ENCODE measurements at places on chromosomes 3 and 15.

GRCh38 chr3:127107491-127108375 lies 85.2 kb upstream of the PRR23E start:
- DNase-seq = no peak

GRCh38 chr15:32685576-32685975 lies 32.2 kb upstream of the GREM1 start:
- peak; percentile 57 for DNase-seq

DNA sequence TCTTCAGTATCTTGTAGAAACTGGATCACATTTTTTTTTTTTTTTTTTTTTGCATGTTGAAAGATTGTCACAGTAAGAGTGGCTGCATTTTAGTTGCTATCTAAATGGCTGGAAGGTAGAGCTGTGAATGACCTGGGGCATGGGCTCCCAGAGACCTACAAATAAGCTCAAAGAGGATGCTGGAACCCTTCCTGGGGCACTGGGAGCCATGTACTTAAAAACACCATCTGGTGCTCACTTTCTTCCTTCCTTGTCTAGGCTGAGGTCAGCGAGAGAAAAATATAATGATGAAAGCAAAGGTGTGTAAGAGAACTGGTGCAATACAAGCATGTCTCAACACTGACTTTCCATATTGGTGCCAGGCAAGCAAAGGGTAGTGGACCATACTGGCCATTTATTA lies 323.9 kb downstream of the SV2B start:
- DNase-seq = no peak

GRCh38 chr3:127646501-127647046 lies 17.6 kb downstream of the PODXL2 start:
- DNase-seq = no peak

GRCh38 chr3:14921034-14921616 lies 26.3 kb upstream of the NR2C2 start:
- DNase-seq = peak; percentile 89

- DNase-seq = no peak
Observed at GRCh38 chr3:68295457-68295856, 636.9 kb downstream of the TAFA4 start.

DNA sequence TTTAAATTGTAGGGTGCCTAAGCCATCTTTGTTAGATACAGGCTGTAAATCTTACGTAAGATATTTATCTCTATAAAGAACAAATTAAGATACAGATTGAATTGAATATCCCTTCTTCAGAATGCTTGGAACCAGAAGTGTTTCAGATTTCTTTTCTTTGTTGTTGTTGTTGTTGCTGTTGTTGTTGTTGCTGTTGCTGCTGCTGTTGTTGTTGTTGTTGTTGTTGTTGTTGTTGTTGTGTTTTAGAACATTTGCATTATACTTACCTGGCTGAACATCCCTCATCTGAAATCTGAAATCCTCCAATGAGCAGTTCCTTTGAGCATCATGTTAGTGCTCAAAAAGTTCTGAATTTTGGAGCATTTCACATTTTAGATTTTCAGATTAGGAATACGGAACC lies 26.6 kb downstream of the QTRT2 start:
- DNase-seq = no peak

GRCh38 chr15:86021281-86022264 lies 58.1 kb upstream of the AGBL1 start:
- DNase-seq = no peak

DNA sequence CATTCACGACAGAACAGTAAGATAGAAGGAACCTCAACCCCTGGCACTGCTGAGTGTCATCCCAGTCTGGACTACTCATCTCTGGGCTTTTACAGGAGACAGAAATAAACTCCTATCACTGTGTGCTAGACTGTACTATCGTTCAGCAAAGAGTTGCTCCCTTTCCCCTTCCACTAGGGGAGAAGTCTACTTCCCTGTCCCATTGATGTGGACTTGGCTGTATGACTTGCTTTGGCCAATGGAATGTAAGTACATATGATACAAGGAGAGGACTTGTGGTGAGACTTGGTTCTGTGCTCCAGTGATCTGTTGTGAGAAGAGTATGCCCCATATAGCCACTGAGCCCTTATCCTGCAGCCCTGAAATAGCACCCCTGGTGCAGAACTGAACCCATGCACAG lies 5.3 kb upstream of the KIF7 start:
- DNase-seq = no peak
